SW 1271 (cell line): ENCODE measurements at places on chromosomes 4 and X.
A peak's percentile ranks its signal among the peaks of the same experiment; 100 is the strongest.

GRCh38 chr4:106753426-106753825 lies 282.7 kb downstream of the DKK2 start:
- DNase-seq = no peak

- peak; percentile 32 for DNase-seq
Observed at GRCh38 chrX:23554304-23554703, 113.0 kb upstream of the PRDX4 start.

GRCh38 chr4:174318829-174319764 lies 35.4 kb downstream of the CEP44 start:
- DNase-seq = no peak

DNA sequence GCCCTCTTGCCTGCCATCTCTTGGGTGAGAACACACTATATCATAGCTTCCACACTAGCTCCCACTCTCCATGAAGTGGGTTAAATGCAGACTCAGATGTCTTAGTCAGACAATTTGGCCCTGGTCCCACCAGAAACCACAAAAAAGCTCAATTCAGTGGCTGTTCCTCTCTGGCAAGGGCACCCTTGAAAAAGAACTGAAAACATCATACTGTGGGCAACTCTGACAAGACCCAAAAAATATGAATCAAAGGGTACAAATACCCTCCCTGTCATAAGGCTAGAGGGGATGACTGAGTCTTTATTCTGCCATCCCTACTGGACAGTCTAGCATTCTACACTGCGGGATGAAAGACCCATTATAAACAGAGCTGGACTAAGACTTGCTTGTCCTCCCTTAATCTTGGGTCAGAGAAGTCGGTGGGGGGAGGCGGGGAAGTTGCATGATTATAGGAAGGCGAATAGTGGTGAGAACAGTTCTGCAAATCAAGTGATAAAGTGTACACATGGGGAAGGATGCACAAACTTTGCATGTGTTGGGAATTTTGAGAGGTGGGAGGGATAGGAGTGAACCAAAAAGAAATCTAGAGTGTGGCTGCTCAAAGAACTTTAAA lies 172.1 kb downstream of the OPHN1 start:
- no peak for DNase-seq

- no peak for DNase-seq
Observed at GRCh38 chr4:93475730-93476129, 352.8 kb upstream of the ATOH1 start.
